ENCODE measurements at places on chromosomes 1 and 21.

DNA sequence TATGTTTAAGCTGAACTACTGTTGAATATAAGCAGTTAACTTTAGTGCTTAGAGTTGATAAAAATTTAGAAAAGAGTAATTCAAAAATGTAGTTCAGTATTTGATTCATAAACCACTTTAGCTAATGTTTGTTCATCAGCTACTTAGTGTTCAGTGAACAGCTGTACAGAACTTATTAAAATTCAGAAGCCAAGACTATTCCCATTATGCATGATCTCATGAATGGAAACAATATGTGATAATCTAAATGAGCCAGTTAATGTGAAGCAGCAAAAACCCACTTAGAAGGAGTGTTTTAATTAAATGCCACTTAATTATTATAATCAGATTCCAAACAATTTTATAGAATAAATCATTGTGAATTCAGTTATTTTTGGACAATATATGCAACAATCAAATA, 92.9 kb upstream of the NEGR1 start:
- no peak for DNase-seq

DNA sequence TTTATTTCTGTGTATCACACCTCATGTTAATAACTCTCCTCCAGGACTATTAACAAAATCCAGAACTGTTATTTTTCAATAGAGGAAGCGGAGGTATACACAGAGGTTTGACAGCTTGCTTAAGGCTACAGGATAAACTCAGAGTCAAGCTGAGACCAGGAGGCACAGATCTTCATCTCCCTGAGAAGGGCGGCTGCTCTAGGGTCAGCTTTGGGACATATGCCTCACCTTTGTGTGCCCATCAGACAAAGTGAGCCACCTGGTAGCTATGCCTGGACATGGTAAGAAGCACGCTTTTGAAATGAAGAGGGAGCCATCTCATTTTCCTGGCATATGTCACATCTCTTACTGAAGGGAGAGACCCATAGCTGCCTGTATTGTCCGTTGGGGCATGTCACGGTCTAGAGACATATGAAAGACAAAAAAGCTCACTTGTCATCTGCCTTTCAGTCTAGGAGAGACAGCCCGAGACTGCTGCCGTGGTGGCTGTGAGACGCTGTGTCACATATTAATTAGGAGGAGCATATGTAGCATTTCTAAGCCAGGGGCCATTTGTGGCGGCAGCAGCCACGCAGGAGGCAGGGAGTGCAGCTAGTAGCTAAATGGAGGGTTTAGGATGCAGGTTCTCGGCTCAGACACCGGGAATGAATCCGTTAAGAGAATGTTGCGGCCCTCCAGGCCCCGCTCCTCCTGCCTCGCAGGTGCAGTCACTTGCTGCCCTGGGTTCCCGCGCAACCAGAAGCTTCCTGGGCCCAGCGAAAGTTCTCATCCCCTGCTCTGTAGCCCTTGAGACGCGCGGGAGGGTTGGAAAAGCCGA, 161.3 kb upstream of the C1orf21 start:
- no peak for DNase-seq

DNA sequence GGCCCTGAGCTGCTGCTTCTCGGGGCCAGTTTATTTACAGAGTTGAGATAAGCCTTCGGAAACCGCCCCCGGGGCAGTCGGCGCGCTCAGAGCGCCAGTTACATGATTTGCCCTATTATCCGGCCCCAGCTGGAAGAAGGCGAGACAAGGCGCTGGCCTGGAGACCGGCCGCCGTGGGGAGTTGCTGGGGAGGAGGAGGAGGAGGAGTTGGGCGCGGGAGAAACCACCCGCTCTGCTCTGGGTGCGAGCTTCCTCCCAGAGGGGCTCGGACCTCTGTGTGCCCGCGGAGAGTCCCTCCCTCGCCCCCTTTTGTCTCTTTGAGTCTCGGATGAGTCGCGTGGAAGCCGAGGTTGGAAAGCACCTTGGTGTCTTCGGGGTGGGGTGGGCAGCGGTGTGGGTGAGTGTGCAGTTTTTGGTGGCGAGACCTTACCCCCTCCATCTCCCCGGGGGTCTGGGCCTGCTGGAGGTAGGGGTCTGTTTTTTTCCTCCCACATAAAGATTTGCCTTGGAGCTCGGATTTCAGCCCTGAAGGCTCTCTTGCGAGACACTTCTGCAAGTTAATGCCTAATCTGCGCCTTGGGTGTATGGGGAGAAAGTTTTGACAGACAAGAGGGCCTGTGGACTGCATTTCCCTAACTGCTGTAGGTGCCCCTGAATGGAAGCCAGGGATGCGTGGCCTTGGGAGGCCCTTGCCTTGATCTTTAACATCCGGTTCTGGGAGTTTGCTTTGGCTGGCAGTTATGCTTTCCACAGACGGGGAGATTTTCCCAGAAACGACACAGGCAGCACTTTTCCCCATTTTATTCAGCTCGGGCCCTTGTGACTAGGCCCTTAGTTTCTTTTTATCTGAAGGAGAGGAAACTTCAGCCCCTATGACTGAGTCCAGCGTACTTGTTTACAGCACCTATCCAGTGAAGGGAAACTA, 80.0 kb downstream of the NDUFS5 start:
- DNase-seq = no peak

DNA sequence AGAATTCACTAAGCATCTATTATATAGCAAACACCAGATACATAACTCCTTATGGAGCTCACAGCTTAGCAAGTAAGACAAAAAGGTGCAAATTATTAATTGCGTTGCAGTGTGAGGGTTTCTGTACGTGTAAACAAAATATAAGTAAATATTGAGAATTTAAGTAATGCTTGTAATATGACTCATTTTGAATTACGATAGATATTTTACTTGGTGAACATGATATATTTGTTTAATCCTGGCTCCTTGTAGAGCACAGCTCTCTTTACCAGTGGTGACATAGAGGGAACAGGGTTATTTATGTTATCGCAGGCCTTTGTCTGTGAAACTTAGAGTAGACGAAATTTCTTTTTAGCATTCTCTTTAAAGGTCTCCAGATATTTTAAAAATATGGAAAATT, 36.4 kb downstream of the LYPLAL1 start:
- DNase-seq = no peak

DNA sequence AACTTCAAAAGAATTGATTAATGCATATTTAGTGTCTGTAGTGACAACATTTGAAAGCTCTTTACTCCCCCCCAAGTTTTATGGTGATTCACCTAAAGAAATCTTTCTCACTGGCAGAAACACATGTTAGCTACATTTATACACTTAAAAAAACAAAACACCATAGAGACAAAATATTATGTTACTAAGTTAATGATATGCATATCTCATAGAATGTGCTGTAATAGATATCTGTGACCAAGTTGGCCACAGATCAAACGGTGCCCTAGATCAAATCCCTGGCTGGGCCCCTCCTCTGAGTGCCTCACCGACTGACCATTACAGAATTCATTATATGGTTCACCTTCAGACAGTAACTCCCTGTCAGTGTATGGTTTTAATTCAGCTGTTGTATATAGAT, 322.1 kb upstream of the LYPLAL1 start:
- DNase-seq = no peak

GRCh38 chr21:32991361-32991760, 34.4 kb upstream of the OLIG2 start:
- no peak for DNase-seq

DNA sequence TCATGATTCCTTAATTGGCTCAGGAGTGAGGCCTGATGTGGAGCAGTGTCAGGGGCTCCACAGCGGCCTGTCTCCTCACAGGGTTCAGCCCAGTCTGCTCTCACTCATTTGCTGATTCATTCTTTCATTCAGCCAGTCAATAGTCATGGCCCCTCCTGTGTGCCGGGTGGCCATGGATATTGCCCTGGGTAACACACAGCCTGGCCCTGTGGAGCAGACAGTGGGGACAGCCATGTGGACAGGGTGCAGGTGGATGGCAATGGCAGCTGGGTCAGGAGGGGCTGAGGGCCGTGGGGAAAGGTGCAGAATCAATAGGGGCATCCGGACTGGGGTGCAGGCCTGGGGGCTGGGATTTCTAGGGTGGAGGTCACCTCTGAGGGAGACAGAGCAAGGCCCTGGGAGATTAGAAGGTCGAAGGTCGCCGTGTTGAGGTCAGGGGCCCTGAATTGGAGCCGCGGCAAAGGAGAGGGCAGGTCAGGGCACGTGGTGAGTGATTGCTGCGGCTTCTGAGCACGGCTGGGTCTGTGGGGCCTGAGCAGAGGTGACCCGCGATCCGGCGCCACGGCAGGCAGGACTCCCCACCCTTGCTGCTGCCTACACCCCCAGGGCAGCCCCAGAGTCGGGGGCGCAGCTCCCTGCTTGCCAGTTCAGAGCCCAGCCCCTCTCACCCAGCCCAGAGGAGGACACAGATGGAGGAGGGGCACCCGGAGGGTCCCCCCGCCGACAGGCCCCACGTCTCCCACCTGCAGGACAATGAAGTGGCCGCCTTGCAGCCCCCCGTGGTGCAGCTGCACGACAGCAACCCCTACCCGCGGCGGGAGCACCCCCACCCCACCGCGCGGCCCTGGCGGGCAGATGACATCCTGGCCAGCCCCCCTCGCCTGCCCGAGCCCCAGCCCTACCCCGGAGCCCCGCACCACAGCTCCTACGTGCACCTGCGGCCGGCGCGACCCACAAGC, 33.4 kb downstream of the SLC19A1 start:
- DNase-seq = no peak

DNA sequence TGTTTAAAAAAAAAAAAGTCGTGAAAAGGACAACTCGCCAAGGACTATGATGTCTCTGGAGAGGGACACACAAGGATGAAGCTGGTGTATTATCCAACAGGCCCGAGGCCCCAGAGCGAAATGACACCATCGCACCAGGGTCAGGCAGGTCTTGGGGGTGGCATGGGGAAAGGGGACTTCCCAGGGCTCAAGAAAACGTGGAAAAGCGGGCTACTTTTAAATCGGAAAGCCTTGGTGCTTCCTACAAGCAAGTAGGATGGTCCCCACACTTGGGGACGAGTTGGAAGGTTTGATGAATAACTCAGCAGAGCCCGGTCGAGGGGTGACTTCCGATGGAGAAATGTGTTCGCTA, 505 bp upstream of the GNPAT start:
- no peak for DNase-seq

DNA sequence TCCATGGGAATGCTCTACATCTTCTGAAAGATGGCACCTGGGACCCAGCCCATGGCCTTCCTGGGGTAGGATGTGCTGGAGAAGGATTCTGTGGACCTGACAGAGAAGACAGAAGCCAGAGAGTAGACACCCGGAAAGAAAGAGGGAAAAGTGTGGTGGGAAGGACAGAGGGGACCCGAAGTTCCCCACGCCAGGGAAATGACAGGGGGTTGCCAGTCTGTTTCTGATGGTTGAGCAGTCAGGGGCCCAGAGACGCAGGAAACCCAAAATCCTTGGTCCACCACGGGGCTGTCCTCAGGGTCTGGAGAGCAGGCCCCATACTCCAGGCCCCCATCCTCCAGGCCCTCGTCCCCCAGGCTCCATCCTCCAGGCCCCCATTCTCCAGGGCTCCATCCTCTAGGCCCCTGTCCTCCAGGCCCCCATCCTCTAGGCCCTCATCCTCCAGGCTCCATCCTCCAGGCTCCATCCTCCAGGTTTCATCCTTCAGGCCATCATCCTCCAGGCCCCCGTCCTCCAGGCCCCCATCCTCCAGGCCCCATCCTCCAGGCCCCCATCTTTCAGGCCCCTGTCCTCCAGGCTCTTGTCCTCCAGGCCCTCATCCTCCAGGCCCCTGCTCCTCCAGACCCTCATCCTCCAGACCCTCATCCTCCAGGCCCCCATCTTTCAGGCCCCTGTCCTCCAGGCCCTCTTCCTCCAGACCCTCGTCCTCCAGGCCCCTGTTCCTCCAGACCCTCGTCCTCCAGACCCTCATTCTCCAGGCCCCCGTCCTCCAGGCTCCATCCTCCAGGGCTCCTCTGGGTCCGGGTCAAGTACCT, 1.0 kb upstream of the TFF2 start:
- no peak for DNase-seq

GRCh38 chr1:155961937-155962336, 16.4 kb downstream of the ARHGEF2 start:
- peak; percentile 34 for DNase-seq

DNA sequence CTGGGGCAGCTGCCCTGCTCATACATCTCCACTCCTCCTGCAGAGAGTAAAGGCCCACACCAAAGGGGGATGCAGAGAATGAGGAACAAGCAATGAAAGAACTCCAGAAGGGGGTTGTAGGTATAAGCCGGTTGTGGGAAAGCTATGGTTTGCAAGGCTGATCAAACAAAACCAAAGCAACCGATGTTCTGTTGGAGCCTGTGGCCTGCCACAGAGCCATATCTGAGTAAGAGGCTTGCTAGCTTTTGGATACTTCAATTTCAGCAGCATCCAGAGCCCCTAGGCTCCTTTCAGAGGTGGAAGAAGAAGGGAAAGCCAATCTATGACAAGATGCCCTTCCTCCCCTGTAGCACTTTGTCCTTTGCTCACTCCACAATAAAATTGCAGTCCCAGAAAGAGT, 163.2 kb downstream of the RRAGC start:
- DNase-seq = no peak

- DNase-seq = no peak
Measured at GRCh38 chr1:172149346-172149745, 271.1 kb upstream of the C1orf105 start.

GRCh38 chr1:228986093-228986904, 251.0 kb downstream of the RHOU start:
- no peak for DNase-seq

GRCh38 chr1:93771843-93772242, 90.2 kb upstream of the BCAR3 start:
- no peak for DNase-seq

DNA sequence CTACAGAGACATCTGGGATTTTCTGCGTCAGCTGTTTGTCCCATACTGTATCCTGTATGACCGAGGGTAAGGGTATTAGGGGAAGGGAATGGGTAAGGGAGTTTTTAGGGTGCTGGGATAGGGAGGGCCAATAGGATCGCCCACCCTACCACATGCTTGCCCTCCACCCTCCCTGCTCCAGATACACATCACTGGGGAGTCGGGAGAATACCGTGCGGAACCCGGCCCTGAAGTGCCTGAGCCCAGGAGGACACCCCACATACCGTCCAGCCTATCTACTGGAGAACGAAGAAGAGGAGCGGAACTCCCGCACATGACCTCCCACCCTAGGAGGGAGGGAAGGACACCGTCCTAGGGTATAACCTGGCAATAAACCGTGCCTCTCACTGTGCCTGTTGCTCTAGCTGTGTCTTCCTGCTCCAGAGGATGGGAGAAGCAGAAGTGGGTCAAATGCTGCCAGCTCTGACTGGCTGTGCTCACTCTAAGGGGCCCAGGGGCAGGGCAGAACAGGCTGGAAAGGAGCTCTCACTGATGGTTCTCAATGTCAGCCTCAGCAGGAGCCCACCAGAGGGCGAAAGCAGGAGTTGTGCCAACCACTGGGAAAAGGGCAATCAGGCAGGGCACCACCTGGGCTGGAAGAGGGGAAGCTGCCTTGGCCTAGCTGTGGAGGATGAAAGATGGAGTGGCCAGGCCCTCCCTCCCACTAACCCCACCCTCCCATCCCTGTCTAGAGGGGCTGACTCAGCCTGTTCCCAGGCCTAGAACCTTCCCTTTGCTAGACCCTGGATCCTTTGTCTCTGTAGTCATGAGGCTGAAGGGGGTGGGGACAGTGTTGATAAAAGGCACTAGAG, 440 bp upstream of the LENEP start:
- DNase-seq = no peak

- DNase-seq = no peak
Measured at GRCh38 chr1:205630651-205631009, 1.2 kb downstream of the ELK4 start.

All from bone marrow (tissue), 2 donors.